ENCODE measurements at places on chromosomes 1 and 21. TPM values are rescaled to one million over a fixed set of nuclear protein-coding genes. Genes with fewer than 3 reads are reported as not detected.
A peak's percentile ranks its signal among the peaks of the same experiment; 100 is the strongest.

DNA sequence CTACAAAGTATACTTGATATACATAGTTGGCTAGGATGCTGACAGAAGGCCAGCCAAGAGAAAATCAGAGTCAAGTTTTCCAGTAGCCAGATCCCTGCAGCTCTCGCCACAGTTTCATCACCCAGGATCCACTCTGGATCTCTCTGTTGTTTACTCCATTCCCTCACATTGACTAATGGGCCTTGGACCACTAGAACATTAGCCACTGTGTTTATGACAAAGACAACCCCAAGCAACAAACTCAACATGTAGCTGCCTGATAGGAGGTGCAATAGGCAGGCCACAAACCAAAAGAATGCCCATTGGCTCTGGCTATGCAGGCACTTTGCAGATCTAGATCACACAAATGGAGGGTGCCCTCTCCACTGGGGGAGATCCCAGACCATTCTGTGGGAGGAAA is 44.2 kb downstream of the ARHGEF11 start:
- H3K36me3 ChIP-seq, result no peaks in the 10 kb centered on the region
- no peak overlapping the region for H3K27ac ChIP-seq
- H3K27me3 ChIP-seq, result no peaks in the 10 kb centered on the region
- H3K4me3 ChIP-seq, result no peak overlapping the region

DNA sequence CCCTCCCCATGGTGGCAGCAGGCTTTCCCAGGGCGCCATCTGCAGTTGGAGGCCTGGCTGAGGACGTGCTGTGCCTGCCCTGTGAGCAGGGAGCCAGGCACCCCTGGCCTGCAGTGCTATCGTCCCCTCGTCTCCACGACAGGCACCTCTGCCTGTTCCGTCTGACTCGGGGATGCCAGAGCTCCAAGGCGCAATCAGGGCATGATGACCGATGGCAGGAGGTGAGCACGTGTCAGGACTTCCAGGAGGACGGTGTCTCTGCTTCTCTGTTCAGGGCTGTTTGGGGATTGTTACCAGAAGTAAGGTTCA is 125.2 kb downstream of the PCBP3 start:
- no peak for DNase-seq
- no peaks in the 10 kb centered on the region for H3K36me3 ChIP-seq
- H3K27me3 ChIP-seq, result no peaks in the 10 kb centered on the region
- no peak overlapping the region for H3K4me3 ChIP-seq

Gene WDR77
- 48.1 TPM for polyA plus RNA-seq

Gene C4BPA
- polyA plus RNA-seq, result 0.49 TPM

DNA sequence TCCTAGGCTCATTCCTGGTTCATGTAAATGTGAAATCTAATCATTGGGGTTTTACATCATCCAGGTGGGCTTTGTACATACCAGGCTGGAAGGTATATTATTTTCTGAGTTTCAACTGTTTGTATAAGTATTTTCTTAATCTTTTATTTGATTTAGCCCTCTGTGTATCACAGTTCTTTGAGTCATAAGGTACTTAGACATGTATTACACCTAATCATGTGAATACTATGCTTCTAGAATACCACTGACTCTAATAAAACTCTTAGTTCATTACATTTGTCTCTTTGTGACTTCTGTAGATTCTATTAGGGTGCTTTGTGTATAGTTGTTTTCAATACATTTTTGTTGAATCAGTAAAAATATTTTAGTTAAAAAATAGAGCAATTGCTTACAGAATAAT is 92.8 kb downstream of the ZFYVE9 start:
- no peak for DNase-seq
- H3K27me3 ChIP-seq, result no peaks in the 10 kb centered on the region
- no peak overlapping the region for H3K4me3 ChIP-seq
- H3K27ac ChIP-seq, result no peak overlapping the region
- no peaks in the 10 kb centered on the region for H3K4me1 ChIP-seq

DNA sequence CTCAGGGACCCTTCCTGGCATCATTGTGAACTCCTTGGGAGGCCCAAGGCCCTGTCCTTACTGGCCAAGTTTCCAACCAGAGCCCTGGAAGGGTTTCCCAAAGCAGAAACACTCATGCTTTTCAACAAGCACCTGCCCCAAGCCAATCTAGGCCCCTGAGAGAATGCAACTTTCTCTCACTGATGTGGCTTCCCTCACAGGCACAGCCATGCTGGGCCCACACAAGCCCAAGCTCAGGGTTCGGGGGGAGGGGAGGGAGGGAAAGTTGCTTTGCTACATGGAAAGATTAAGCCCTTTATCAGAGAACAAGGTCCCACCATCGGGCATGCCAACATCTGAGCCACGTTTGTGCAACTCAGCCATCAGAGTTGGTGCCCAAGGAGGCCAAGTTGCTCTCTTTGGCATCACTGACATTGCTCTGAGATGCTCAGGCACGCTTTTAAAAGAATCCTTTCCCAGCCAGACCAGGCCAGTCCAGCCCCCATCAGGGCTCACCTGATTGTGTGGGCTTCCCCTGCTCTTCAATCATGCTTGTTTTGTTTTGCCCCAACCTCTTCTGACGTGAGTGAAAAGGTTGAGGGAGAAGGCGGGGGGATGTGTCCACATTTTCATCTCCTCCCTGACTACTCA is 43.5 kb downstream of the RIMS3 start:
- no peaks in the 10 kb centered on the region for H3K27me3 ChIP-seq
- no peaks in the 10 kb centered on the region for H3K36me3 ChIP-seq
- no peak overlapping the region for H3K27ac ChIP-seq
- H3K4me1 ChIP-seq, result no peaks in the 10 kb centered on the region
- DNase-seq, result no peak
- H3K4me3 ChIP-seq, result no peak overlapping the region

DNA sequence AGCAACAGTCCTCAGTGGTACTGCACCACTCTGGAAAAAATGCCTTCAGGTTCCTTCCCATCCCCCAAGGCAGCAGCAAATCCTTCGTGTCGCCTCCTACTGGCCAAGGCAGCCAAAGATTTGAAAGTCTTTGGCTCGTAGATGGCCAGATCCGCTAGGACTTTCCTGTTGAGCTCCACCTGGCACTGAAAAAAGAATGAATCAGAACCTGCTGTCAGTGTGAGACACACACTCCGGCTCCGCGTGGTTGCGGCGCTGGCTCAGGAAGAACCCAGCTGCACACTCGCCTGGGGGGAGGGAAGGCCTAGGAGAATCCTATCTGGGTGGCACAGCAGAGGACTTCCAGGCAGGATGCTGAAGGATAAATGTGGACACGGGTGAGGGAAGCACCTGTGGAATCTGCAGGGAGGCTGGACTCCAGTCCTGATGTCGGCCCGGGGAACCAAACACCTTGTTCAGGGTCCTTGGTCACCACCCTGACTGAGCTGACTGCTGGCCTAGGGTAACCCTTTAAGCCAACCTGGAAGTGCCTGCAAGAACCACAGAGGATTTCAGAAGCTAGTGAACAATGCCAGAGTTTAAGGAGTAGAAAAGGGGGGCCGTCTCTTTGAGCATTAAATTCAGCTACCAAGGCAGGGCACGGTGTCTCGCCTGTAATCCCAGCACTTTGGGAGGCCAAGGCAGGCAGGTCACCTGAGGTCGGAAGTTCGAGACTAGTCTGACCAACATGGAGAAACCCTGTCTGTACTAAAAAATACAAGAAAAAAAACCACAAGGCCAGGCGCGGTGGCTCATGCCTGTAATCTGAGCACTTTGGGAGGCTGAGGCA is 3.2 kb upstream of the CCNL2 start:
- DNase-seq, result no peak
- H3K4me1 ChIP-seq, result peaks cover 16% of the 10 kb centered on the region
- H3K27ac ChIP-seq, result no peak overlapping the region
- no peak overlapping the region for H3K4me3 ChIP-seq

DNA sequence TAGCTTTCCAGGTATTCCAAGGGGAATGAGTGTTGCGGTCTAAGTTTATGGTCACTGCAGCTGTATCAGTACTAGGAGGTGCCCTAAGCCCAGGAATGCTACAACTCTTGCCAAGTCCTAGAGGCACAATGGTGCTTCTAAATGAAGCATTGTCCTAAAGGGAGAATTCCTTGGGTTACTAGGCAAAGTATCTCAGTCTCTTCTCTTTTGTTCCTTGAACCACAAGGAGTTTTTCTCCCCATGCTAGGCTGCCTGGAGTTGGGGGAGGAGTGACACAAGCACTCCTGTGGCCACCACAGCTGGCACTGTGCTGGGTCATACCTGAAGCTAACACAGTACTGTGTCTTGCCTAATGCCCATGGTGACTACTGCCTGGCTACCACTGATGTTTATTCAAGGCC is 50.7 kb downstream of the KMO start:
- no peaks in the 10 kb centered on the region for H3K4me1 ChIP-seq
- H3K36me3 ChIP-seq, result no peaks in the 10 kb centered on the region
- H3K27me3 ChIP-seq, result no peaks in the 10 kb centered on the region

DNA sequence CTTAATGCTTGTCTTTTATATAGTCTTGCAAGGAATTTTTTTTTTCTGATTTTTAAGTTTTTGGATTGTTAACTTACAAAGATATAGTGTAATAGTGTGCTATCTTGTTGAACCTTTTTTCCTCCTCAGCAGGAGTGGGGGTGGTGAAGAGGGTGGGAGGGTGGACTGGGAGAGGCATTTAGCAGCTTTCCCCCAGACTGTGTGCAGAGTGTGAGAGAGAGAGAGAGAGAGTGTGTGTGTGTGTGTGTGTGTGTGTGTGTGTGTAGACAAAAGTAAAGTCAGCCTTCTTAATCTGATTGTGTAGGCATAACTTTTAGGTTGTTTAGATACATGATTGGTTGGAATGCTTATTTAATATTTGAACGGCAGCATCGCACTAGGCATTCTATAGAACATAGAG is 4.9 kb downstream of the CAMTA1 start:
- H3K27ac ChIP-seq, result no peak overlapping the region
- H3K36me3 ChIP-seq, result no peaks in the 10 kb centered on the region
- peaks cover 4% of the 10 kb centered on the region for H3K4me1 ChIP-seq

Gene IQGAP3
- polyA plus RNA-seq, result 14.2 TPM

GRCh38 chr1:210691039-210691610 is 362.4 kb downstream of the HHAT start:
- no peak overlapping the region for H3K4me3 ChIP-seq
- H3K27ac ChIP-seq, result no peak overlapping the region
- H3K27me3 ChIP-seq, result no peaks in the 10 kb centered on the region
- no peaks in the 10 kb centered on the region for H3K4me1 ChIP-seq

Gene FCRLB
- 0.25 TPM for polyA plus RNA-seq

- peaks cover 5% of the 10 kb centered on the region for H3K27me3 ChIP-seq
- H3K27ac ChIP-seq, result no peak overlapping the region
- H3K4me3 ChIP-seq, result no peak overlapping the region
- no peaks in the 10 kb centered on the region for H3K36me3 ChIP-seq
- no peaks in the 10 kb centered on the region for H3K4me1 ChIP-seq
Observed at GRCh38 chr1:24572301-24572700, 16.4 kb downstream of the NCMAP start.

Gene TFF1
- polyA plus RNA-seq, result not detected

GRCh38 chr1:167297222-167298214 is 76.8 kb downstream of the POU2F1 start:
- H3K4me3 ChIP-seq, result no peak overlapping the region
- H3K27me3 ChIP-seq, result no peaks in the 10 kb centered on the region
- H3K27ac ChIP-seq, result peak overlapping the region; percentile 76

Gene VAV3
- 6.2 TPM for polyA plus RNA-seq

DNA sequence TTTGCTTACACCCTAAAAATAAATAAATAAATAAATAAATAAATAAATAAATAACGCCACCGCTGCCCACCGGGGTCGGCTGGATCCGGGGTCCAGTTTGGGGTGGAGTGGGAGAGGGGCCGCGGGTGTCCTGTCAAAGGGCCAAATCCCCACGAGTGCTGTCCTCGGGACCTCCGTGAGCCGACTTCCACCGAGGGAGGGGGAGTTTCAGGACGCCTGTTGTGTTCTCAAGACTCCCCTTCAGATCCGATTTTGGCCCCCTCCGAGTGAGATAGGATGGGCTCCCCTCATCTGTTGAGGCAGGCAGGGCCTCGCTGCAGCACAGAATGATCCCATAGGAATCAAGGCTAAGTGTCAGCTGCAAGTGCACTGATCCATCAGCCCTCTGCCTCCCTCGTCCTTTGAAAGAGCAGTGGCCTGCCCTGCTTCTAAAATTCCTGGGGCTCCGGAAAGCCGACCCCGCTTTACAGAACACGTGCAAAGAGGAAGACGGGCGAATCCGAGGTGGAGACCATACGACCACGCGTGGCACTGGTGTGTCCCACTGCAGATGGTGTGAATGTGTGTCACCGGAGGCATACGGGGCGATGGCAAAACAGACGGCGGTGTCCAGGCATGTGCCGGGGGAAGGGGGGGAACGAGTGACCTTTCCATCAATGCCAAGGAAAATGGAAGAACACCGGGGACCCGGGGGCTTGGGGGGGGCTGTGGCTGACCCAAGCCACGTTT is 3880.5 kb downstream of the SRGAP2C start:
- H3K27me3 ChIP-seq, result no peaks in the 10 kb centered on the region
- no peak for DNase-seq
- H3K4me3 ChIP-seq, result no peak overlapping the region
- H3K36me3 ChIP-seq, result no peaks in the 10 kb centered on the region
- H3K27ac ChIP-seq, result no peak overlapping the region

Gene PIP5K1A
- 73.3 TPM for polyA plus RNA-seq

Gene BNIPL
- 9.0 TPM for polyA plus RNA-seq

Gene MDM4
- polyA plus RNA-seq, result 72.0 TPM

DNA sequence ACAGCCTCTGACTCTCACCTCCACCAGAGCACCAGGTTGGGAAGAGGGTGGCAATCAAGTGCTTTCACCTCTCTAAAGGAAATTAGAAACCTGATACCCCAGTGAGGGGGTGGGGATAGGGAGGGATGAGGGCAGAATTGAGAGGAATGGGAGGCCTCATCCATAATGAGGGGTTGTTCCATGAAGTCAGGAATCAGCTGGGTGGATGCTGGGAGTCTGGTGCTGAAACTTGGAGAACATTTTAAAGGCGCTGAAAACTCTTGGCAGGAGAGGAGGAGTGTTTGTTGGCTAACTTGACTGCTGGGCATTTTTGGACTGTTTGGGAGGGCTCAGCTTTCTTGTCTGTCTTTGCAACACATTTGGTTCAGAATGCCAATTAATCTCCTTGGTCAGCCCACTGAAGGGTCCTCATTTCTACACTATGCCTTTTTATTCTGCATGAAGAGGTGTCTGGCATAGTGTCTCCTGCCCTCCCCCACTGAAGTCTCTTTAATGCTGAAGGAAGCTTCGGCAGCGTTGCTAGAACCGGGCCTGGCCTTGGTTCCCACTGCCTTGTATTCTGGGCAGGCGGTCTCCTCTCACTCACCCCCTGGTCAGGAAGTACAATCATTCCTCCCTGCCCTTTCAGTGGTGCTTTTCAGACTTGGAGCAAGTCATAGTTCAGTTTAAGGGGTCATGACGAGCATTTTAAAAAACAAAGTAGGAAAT is 2.2 kb downstream of the PHGDH start:
- H3K27me3 ChIP-seq, result peaks cover 43% of the 10 kb centered on the region
- H3K27ac ChIP-seq, result no peak overlapping the region
- no peaks in the 10 kb centered on the region for H3K36me3 ChIP-seq
- H3K4me3 ChIP-seq, result no peak overlapping the region
- H3K4me1 ChIP-seq, result peaks cover 22% of the 10 kb centered on the region

Gene RNPEP
- polyA plus RNA-seq, result 66.0 TPM

- peaks cover 57% of the 10 kb centered on the region for H3K4me1 ChIP-seq
- no peaks in the 10 kb centered on the region for H3K27me3 ChIP-seq
- H3K27ac ChIP-seq, result peak overlapping the region; percentile 96
- no peak for DNase-seq
Observed at GRCh38 chr1:171742577-171742922, 685 bp upstream of the VAMP4 start.
